ENCODE measurements at places on chromosomes 7 and 10. TPM values are rescaled to one million over a fixed set of nuclear protein-coding genes. Genes with fewer than 3 reads are reported as not detected.

The ACTL6B gene
- not detected for total RNA-seq

The HABP2 gene
- 0.77 TPM for total RNA-seq

The FLNC gene
- 11.7 TPM for total RNA-seq

The DPYSL4 gene
- total RNA-seq, result 2.1 TPM

The DYDC2 gene
- 4.2 TPM for total RNA-seq

The HOXA11 gene
- not detected for total RNA-seq

The GPR141 gene
- total RNA-seq, result 3.5 TPM

The TUBB8 gene
- 0.38 TPM for total RNA-seq

The OR2A14 gene
- total RNA-seq, result not detected

The GBX1 gene
- total RNA-seq, result not detected

The COL1A2 gene
- 252 TPM for total RNA-seq

The VSIR gene
- 117 TPM for total RNA-seq

The SLC39A12 gene
- total RNA-seq, result 0.41 TPM

The XRCC2 gene
- 0.86 TPM for total RNA-seq

The SPDYE9 gene
- total RNA-seq, result not detected

The SORCS1 gene
- 0.15 TPM for total RNA-seq

The SUV39H2 gene
- 4.3 TPM for total RNA-seq

The CDHR1 gene
- 0.24 TPM for total RNA-seq

The ATG9B gene
- total RNA-seq, result 0.38 TPM

The PNLIPRP3 gene
- total RNA-seq, result not detected

The TCERG1L gene
- not detected for total RNA-seq

The CFAP70 gene
- 11.3 TPM for total RNA-seq

The PVRIG gene
- total RNA-seq, result not detected

The OR13A1 gene
- not detected for total RNA-seq

The NKX1-2 gene
- total RNA-seq, result not detected

The PI4K2A gene
- total RNA-seq, result 29.7 TPM

The ATP6V0A4 gene
- 1.7 TPM for total RNA-seq

The TLL2 gene
- total RNA-seq, result not detected

The LIPK gene
- total RNA-seq, result not detected

The IFIT2 gene
- 64.8 TPM for total RNA-seq

The SLC26A5 gene
- total RNA-seq, result 1.8 TPM

The COBL gene
- 27.9 TPM for total RNA-seq

The OR6V1 gene
- total RNA-seq, result not detected

The ANKRD30A gene
- total RNA-seq, result not detected

The PTPN20 gene
- total RNA-seq, result 4.0 TPM

The EEF1AKMT2 gene
- 14.1 TPM for total RNA-seq

The C10orf95 gene
- total RNA-seq, result 5.7 TPM

The CLEC5A gene
- total RNA-seq, result 7.5 TPM

The PCDH15 gene
- 2.1 TPM for total RNA-seq

The NXPH1 gene
- not detected for total RNA-seq

The DPP6 gene
- 0.71 TPM for total RNA-seq
